Stimulated activated CD8-positive, alpha-beta memory T cell treated with anti-CD3 and anti-CD28 coated beads, Interleukin-15, amount 100 ng/mL, for 48 hours (primary cell): ENCODE measurements at places on chromosomes 3 and 15.

DNA sequence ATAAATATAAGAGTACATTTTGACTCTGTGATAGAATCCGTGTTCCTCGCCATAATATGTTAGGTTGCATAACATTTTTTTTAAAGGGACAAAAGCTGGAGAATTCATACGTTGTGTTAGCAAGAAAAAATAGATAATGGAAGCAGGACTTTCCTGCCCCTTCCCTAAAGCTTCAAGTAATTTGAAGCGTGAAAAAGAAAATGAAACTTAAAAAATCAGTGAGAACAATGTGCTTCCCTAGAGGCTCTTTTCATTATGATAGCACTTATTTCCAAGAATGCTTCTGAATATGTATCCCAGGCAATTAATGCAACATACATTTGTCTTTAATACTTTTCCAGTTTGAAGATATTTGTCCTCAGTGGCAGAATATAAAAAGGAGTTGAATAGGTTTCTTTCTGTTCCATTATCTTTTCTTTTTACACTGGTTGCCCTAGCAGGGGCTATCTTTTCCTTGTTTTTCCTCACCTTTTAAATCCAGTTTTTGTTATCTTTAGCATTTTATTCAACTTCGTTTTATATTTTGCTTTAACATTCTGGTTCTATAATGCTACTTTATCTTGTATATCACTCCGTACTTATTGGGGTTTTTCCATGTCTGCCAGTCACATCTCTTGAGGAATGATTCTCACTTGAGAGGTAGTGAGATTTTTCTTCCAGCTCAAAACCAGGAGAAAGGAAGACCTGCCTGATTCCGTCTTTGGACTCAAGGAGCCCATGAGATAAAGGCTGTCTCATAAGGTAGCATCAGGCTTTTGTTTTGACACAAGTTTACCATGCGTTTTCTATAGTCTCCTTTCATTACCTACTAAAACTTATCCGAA is 113.8 kb downstream of the MBNL1 start:
- no peak for DNase-seq

- DNase-seq: no peak
Measured at GRCh38 chr15:61410662-61411061, 181.6 kb upstream of the RORA start.

- no peak for DNase-seq
Measured at GRCh38 chr15:82313446-82313845, 35.8 kb downstream of the GOLGA6L10 start.

DNA sequence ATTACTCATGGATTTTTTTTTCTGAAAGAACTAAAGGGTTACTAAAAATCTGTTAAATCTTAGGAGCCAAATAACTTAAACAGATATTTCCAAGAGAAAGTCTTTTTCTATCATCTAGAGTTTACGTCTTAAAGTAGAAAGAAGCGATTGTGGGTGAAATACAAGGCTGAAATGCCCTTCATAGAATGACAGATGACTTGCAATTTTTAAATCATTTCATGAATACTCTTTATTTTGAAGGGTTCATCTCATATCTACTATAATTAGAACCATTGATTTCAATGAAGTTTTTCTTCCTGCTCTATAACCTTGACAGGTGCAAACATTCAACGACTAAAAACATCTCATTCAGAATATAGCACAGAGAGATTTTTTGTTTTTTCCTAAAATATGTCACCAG is 217.0 kb downstream of the GABRB3 start:
- no peak for DNase-seq

DNA sequence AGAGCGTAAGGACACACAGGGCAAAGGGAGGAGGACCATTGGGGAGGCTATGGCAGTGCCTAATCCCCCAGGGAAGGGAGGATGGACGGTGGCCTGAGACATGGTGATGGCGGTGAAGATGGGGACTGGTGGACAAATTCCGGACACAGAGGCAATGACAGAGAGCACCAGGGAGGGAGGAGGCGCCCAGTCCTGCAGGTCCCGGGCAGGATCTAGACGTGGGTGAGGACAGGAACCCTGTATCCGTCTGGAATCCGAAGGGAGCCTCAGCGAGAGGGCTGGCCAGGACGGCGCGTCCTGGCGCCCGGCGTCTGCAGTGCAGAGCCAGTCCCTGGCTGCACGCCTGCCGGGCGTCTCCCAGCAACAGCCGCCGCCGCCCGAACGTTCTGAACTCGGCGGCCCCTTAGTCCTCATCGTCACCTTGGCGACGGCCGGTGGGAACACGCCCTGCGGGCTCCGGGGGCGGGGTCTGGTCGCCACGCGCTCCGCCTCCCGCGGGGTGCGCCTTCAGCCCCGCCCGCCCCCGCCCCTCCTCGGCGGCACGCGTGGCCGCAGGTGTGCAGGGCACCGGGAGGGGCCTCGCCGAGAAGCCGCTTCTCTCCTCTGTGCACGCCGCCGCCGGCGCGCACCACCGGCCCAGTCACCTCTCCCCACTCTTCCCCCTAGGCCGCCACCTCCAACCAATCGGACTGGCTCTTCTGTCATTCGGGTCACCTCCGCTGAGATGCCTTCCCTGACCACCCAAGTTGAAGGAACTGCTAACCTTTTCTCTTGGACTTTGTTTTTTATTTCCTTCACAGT is 11.6 kb downstream of the XIRP1 start:
- DNase-seq: peak; percentile 84

DNA sequence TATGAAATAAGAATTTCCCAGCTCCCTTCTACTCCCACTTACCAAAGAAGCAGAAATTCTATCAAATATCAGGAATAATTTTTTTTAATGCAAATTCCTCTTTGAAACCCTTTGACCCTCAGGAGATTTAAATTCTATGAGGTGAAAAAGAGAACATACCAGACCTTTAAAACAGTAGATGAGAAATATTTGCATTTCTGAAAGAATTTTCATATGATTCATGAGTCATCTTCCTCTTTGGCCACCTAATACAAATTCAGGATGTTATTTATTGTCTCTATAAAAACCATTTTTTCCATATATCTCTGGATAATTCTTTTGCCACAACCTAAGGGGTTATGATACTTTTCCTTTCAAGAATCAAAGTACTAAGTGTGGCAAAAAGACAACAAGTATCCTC is 67.3 kb upstream of the ST3GAL6 start:
- DNase-seq: no peak

DNA sequence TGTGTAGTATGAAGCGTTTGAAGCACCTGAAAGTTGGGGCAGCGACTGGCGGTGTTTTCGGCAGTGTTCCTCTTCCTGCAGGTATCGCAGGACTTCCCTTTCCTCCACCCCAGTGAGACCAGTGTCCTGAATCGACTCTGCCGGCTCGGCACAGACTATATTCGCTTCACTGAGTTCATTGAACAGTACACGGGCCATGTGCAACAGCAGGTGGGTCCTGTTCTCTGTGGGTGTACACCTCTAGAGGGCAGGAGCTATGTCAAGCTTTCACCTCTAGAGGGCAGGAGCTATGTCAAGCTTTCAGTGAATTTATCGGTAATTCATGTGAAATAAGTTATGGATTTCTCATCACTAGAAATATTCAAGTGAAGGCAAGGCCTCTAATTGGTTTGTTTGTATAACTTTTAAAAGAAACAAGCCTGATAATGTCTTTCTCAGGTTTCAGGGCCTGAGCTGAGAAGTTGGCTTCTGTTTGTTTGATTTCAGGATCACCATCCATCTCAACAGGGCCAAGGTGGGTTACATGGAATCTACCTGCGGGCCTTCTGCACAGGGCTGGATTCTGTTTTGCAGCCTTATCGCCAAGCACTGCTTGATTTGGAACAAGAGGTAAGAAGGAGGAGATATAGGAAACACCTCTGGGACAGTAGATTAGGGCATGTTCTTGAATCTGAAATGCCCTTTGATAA is 5.3 kb downstream of the TUBGCP4 start:
- DNase-seq: no peak

- DNase-seq: no peak
Measured at GRCh38 chr15:69359722-69360121, 54.4 kb upstream of the KIF23 start.

DNA sequence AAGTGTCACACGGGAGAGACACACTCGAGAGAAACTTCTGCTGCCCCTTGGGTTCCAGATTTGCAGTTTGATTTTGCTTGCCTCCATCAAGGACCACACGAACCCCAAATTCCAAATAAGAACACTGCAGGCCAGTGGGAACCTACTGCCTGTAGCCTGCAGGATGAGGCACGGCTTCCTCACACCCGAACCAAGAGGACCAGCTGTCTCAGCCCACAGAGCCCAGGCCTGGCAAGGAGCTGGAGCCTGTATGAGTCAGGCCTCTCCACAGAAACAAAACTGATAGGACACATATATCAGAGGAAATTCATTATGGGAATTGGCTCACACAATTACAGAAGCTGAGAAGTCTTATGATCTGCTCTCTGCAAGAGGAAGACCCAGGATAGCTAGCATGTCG is 188.1 kb upstream of the NSMCE3 start:
- DNase-seq: no peak

GRCh38 chr3:186418671-186419145 is 56.7 kb upstream of the DGKG start:
- DNase-seq: no peak

GRCh38 chr3:36842275-36842674 is 77.9 kb upstream of the DCLK3 start:
- DNase-seq: peak; percentile 1

DNA sequence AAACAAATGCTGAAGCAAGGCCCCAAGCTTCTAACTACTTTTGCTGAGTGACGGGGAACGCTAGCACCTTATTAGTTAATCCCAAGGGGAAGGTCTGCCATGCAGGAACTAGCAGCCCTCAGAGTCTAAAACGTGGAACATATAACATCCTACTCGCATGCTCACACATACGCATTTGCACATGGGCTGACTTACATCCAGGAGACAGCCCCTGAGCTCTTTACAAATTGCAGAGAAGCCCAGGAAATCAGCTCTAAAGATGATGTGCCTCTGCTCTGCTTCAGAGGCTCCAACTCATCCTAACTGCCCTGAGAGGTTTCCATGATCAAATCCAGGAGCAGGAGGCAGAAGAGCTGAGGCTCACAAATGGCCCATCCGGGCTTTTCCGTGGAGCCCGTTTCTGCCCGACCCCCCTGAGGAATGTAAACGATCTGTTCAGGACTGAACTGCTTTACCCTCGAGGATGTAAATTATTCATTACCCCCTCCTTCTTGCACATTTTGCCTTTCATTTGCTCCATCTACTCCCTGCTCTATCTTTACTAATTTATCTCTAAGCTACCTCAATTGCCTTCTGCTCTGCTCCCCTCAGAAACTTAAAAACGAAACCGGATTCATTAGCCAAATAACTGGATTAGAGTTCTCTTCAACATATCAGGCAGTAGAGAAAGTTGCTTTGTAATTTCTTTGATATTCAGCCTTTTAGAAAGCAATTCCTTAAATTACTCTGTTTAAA is 141.9 kb upstream of the CCDC54 start:
- DNase-seq: no peak

- DNase-seq: no peak
Measured at GRCh38 chr3:149180057-149180573, 41.5 kb downstream of the CP start.

- no peak for DNase-seq
Measured at GRCh38 chr3:151403246-151403645, 18.7 kb upstream of the P2RY12 start.

DNA sequence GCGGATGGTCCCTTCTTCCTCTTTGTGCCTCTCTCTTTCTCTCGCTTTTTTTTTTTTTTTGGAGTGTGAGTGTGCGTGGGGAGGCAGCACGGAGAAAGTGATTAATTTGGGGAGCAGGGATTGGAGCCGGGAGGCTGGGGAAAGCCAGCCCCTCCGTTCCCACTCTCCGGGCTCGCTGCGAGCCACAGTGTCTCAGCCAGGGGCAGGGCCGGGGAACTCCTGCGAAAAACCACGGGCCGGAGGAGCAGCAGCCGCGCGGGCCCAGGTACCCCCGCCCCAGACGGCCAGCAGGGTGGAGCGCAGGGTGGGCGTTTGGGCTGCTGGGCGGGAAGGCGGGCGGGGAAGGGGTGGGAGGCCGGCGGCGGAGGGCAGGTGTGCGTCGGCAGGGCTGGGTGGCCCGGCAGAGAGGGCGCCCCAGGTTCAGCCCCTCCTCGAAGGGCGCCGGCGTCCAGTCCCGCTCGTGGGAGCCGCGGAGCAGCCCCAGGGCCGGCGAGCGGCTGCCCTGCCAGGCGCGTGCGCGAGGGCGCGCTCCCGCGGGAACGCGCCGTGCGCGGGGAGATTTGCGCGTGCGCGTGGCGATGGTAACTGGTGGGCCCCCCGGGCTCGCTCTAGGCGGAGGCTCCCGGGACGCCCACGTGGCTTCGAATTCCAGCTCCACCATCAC is 1.4 kb downstream of the CHL1 start:
- DNase-seq: no peak

DNA sequence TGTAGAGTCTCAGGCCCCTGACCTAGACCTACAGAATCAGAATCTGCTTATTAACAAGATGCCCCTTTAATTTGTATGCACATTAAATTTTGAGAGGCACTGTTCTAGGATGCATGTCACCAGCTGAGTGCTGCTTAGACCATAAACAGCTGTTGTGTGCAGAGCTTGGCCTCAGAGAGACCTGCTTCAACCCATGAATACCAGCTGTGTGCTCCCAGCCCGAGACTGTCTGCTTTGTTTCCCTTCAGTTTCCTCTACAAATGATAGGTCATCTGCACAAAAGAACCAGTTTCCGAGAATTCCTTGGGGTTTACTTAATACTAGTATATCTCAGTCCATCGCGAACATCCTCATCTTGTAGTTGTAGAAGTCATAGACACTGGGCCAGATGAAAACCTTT is 158.5 kb upstream of the PFN2 start:
- no peak for DNase-seq

- no peak for DNase-seq
Measured at GRCh38 chr3:67688231-67688630, 33.8 kb upstream of the SUCLG2 start.

GRCh38 chr3:179194931-179195330 is 46.8 kb downstream of the PIK3CA start:
- DNase-seq: no peak

GRCh38 chr3:52873433-52874159 is 23.8 kb downstream of the STIMATE start:
- DNase-seq: no peak

DNA sequence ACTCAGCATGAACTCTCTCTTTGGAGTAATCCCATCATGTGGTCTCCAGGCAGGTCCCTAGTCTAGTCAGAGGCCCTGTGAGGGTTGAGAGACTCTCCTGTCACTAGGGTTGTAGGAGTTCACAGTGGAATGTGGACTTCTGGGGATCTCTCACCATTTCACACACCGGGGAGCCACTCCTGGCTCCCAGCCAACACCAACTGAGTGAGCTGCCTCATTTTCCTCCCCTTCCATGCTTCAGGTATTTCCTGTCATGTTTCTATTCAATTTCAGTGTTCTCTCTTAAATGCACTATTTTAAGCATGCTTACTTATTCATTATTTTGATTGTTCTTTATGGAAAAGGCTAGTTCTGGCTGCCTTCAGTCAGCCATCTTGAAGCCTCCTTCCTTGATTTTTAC is 467.5 kb upstream of the ARL6 start:
- no peak for DNase-seq

DNA sequence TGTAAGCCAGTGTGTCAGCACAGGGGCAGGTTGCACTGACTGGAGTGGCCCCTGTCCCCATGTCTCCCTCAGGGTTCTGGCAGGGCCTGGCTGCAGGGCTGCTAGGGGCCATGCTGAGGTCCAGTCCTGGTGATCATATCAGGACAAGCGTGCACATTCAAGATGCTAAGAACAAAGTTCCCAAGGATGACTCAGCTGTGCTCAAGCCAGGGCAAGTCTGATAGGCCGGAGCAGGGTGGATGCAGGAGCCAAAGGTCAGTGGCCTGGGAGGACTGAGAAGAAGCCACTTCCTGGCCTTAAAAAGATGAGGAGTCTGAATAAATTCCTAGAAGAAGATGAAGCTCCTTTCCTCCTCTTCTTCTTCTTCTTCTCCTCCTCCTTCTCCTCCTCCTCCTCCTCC is 353.2 kb downstream of the AGBL1 start:
- DNase-seq: no peak

GRCh38 chr15:70095408-70096214 is 2.1 kb downstream of the TLE3 start:
- no peak for DNase-seq
